ENCODE measurements at places on chromosomes 3 and 15. TPM values are rescaled to one million over a fixed set of nuclear protein-coding genes. Genes with fewer than 3 reads are reported as not detected.

- no peak for DNase-seq
These were observed 71.4 kb downstream of the C3orf80 start for GRCh38 chr3:160296591-160296990.

DNA sequence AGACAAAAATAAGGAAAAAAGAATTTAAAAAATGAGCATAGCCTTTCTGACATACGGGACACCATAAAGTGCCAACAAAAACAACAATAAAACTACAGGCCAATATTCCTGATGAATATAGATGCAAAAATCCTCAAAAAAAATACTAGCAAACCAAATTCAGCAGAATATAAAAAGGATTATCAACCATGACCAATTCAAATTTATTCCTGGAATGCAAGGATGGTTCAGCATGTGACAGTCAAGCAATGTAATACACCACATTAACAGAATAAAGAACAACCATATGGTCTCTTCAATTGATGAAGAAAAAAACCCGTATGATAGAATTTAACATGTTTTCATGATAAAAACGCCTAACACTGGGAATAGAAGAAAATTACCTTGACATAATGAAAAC, 341.7 kb downstream of the PYDC2 start:
- no peak for DNase-seq

DNA sequence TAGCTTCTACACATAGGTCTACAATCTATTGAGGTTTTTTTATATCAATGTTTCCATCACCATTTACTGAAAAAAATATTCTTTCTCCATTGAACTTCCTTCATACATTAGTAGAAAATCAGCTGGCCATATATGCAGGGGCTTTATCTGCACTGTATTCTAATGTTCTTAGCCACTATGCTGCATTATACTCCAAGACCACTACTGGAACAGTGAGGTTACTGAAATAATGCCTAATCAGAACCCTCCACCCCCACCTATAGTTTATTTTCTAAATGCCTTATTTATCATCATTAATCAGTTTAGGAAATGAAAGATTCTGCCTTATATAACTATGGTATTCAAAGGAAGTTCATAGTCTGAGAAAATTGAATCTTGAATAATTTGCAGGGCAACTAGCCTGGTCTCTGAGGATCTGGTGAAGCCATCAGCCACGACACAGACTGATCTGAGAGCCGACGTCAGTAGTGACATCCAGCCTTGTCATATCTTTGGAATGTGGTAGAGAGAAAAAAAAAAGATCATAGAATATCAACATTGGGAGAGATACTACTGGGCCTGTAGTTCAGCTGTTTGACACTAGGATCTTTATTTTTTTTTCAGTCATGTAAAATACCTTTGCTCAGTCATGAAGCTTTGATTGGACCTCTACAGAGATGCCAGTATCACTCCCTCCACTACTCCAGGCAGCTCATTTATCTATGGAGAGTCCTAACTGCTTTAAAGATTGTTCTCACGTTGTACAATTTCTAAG, 66.6 kb downstream of the P3H2 start:
- DNase-seq: no peak

GRCh38 chr3:46716461-46717441, 918 bp downstream of the PRSS50 start:
- no peak for DNase-seq

- no peak for DNase-seq
These were observed 172.3 kb downstream of the SLCO3A1 start for GRCh38 chr15:92025706-92026270.

DNA sequence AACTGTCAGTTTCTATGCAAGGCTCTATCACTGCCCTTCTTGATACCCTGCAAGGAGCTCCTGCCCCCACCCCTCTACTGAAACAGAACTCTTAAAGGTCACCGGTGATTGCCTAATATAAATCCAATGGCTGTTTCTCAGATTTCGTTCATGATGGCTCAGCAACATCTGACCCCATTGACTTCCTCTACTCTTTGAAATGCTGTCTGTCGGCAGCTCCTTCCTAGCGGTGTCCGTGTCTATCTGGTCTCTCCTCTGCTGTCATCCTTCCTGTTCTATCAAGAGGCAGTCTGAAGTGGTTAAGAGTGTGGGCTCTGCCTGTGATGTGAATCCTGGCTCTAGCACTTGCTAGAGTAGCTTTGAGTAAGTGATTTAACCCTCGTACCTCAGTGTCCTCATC, 5.5 kb downstream of the TMEM266 start:
- DNase-seq: no peak

GRCh38 chr15:77857419-77857818, 220.1 kb downstream of the TBC1D2B start:
- DNase-seq: no peak

- no peak for DNase-seq
These were observed 22.8 kb downstream of the STRIT1 start for GRCh38 chr3:155270485-155271342.

DNA sequence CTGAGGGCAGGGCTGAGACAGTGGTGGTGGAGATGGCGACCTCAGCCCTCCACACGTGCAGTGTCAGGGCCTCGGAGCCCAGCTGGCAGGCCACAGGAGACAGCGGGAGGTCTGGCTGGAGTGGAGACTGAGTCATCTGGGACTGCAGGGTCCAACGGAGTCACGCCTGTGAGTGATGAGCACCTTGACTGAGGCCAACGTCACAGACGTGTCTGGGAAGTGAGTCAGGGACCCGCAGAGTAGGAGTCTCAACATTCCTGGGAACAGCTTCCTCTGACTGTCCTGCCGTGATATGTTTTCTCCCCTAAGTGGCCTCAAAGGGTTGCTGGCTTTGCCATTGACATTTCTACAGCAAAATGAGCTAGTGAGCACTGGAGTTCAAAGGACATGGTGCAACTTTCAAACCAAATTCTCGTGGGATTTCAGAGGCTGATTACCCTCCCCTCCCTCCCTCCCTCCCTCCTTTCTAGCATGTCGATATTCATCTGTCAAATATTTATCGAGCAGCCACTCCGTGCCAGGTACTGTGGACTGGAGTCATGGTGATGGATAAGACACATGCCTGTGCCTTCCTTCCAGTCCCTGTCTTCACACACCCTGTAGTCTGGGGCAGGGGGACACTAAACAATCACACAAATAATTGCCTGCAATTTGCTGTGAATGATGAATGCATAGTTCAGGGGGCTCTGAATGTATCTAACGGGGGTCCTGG, 53.3 kb upstream of the AMOTL2 start:
- DNase-seq: peak; percentile 29

GRCh38 chr3:137764001-137764433, at the start of gene SOX14:
Gene SOX14, plus strand, starts transcription at chr3:137764315. Its CDS starts 470 bp downstream, at chr3:137764785.
- DNase-seq: peak; percentile 45

GRCh38 chr3:126389112-126389793, 5.5 kb upstream of the CFAP100 start:
- peak; percentile 97 for DNase-seq

DNA sequence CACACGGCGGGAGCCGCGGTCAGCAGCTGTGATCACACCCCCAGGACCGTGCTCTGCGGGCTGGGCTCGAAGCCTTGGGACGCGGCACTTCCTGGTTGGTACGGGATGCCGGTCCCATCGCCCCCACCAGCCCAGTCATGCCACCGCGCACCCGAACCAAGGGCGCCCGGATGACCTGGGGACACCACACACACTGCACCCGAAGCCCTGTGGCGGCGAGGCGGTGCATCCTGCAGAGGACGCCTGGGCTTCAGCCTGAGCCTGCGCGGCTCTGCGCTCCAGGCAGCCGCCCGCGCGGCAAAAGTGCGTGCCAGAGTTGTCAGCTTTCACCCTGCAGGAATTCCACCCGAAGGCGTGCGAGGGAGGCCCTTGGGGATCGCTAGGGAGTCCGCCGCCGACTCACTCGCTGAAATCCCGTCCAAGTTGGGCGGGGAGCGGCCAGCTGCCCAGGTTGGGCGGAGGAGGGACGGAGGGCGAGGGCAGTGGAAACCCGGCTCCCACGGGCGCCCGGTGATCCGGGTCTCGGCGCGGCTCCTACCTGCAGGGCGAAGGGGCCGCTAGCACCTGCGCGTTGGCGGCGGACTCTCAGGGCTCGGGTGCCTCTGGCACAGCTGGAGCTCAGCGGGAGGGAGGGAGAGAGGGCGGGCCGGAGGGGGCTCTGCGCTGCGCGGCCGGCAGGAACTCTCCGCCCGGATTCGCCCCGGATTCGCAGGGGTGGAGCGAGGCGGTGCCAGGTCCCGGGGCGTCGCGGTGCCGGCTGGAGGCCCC, at the start of gene PLD1:
PLD1 (minus strand) TSS at position 623 of the 768 bp plus-strand sequence. CDS start 72,432 bp downstream, outside the sequence.
- DNase-seq: peak; percentile 92

- DNase-seq: no peak
These were observed 372.7 kb downstream of the SHQ1 start for GRCh38 chr3:72475258-72476138.

GRCh38 chr3:70603103-70603502, 290.7 kb upstream of the MDFIC2 start:
- no peak for DNase-seq

GRCh38 chr3:18071833-18072232, 329.4 kb upstream of the TBC1D5 start:
- DNase-seq: no peak

DNA sequence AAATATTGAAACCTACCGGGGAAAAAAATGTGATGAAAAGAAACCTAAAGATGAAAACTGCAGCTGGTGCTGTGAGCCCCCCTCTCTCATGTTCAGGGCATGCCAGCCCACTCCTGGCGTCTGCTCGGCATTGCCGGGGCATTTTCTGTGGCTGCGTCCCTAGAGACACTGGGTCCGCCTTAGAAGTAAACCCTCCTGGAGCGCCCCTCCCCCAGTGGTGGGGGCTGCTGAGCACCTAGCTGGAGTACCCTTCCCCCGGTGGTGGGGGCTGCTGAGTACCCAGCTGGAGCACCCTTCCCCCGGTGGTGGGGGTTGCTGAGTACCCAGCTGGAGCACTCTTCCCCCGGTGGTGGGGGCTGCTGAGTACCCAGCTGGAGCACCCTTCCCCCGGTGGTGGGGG, 24.5 kb upstream of the GABRA5 start:
- no peak for DNase-seq

DNA sequence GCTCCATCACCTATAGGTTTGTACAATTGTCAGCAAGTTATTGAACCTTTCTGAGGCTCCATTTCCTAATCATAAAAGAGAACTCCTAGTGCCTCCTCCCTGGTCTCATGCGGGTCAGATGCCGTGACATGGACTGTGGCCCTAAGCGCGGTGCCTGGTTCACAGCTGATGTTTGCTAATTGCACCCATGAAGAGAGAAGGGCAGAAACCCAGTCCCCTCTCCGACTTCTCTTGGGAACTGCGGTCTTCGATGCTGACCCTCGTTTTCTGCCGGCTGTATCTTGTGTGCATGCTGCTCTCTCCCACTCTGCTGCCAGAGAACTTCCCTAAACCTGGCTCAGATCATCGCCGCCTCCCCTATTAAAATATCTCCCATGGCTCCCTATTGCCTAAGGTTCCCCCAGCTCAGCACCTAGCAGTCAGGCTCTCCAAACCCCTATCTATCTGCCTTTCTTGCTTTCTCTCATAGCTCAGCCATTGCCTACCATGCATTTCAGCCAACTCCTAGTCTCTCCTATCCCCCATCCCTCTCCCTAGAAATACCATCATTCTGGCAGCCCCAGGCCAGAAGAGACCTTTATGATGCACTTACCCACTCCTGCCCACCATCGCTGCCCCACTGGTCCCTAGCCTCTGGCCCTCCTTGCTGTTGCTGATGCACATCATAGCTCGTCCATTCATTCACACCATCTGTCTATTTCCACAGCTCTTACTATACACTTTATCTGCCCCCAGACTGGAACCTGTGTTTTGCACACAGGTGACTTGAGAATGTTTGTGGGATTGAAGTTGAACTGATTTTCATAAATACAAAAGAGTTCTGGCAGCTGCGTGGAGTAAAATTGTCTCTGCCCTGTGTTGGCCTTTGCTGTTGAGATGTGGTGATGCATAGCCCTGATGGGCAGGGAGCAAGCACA, 6.6 kb downstream of the ISG20 start:
- no peak for DNase-seq

- DNase-seq: no peak
These were observed 204.1 kb downstream of the STXBP5L start for GRCh38 chr3:121111914-121112612.

DNA sequence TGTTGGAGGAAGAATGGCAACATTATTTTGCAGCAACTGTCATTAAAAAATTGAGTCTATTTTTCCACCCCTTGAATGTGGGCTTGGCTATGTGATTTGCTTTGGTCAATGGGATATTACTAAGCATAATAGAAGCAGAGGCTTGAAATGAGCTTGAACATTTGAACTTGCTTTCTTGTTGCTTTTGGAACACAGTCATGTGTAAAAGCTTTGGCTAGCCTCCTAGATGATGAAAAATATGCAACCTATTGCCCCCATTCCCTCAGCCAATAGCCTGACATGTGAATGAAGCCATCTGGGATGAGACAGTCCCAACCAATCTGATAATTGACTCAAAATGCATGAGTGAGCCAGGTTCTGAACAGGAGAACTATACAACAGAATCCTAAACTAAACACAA, 78.4 kb downstream of the PLSCR2 start:
- peak; percentile 68 for DNase-seq

GRCh38 chr3:56796202-56796601, 5.5 kb downstream of the ARHGEF3 start:
- DNase-seq: peak; percentile 57

The HTR3E gene
- not detected for total RNA-seq

The CFAP44 gene
- total RNA-seq: 14.8 TPM

The PDZRN3 gene
- total RNA-seq: 41.9 TPM

The DNAH12 gene
- 0.99 TPM for total RNA-seq

The CPNE4 gene
- total RNA-seq: not detected
